ENCODE measurements at places on chromosomes 3 and 15. TPM values are rescaled to one million over a fixed set of nuclear protein-coding genes. Genes with fewer than 3 reads are reported as not detected.

Gene CGNL1
- 0.20 TPM for total RNA-seq

Gene CLDN1
- total RNA-seq, result 0.61 TPM

Gene GHSR
- total RNA-seq, result not detected

Gene TMEM212
- not detected for total RNA-seq

Gene KPNA1
- 93.0 TPM for total RNA-seq

Gene CD96
- not detected for total RNA-seq

Gene CFAP100
- not detected for total RNA-seq

Gene SAMMSON
- not detected for total RNA-seq

Gene HRG
- not detected for total RNA-seq

GRCh38 chr3:187641320-187642016 lies 28.7 kb downstream of the SST start:
- no peak for DNase-seq

DNA sequence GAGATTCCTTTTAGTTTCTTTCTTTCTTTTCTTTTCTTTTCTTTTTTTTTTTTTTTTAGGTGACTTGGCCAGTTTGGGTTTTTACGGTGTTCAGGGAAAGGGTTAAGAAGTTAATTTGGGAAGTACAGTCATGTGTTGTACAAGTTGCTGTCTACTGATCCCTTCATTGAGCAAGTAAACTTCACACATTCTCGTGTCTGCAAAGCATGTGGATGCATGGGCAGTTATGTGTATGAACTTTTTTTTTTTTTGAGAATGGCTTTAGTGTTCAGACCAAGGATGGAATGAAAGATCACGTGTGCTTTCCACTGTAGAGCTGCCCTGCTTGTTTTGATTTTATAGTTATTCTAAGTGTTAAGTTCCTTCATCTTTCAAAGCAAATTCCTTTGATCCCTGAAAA lies 132.3 kb downstream of the PGPEP1L start:
- DNase-seq, result peak; percentile 13

DNA sequence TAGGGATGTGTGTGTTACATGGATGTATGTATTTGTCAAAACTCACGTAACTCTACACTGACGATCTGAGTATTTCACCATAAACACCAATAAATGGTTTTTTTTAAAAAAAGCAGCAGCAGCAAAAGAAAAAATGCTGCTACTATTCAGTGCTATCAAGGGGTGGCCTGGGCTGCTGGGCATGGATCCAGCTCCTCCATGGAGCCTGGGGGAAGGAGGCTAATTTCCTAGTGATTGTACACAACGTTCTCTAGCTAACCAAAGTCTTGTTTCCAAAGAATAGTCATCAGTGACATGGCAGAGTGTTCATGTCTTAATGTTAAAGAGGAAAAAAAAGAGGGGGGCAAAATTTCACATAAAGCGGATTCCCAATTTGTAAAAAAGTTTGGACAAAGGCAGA lies 29.0 kb downstream of the POMGNT2 start:
- no peak for DNase-seq

GRCh38 chr3:49257187-49257586 lies 19.8 kb downstream of the C3orf62 start:
- DNase-seq, result no peak

DNA sequence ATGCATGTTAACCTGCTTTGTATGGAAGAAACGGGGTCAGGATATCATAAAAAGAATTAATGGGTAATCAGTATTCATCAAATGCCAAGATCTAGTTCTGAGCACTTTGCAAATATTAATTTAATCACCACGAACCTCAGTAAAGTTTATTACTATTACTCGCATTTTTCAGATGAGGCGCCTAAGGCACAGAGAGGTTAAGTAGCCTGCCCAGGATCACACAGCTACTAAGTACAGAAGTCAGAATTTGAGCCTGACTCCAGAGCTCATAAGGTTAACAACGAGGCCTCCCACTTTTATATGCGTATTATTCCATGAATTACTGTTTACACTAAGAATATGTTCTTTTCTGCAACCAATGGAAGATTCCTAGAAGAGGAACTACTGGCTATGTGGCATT lies 109.6 kb upstream of the KLF13 start:
- DNase-seq, result no peak

DNA sequence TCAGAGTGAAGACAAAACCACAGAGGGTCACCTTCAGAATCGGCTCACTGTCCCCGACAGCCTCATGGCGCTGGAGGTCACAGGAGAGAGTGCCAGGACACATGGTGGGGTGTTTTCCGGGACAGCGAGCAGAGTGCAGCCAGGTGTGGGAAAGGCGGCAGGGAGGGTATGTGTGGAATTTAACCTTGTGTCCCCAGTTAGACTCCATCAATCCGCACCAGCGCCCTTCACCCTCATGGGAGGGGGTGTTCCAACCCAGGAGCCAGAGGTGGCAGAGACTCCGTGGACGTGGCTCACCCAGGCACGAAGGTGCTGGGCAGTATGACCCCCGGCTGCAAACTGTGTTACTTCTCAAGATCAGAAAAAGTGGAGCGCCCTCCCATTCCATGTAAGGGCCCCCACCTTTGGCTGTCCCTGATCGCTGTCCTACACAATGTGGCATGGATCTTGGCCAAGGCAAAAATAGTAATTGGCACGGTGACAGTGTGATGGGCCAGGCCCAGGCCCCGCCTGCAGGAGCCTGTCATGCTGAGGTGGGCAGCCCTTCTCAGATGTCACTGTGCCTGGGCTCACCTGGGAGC lies 190.3 kb downstream of the XXYLT1 start:
- DNase-seq, result no peak

- DNase-seq, result no peak
Measured at GRCh38 chr3:193008654-193009053, 91.0 kb upstream of the MB21D2 start.

DNA sequence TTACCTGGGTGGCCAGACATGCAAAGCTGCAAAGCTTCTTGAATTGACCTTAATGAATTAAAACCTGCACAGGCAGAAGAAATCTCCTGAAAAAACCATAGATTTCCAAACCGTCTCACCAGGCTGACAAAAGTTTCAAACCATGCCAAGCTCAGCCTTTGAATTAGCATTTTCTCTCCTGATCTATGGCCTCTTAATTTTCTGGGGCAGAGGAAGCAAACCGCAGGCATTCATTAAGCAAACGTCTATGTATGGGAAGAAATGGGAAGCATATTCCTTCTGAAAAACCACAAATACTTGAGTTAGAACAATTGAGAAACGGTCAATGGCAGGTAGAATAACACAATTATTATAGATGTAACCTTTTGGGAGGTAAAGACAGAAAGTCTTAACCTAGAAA lies 500.2 kb upstream of the NR2F2 start:
- no peak for DNase-seq

DNA sequence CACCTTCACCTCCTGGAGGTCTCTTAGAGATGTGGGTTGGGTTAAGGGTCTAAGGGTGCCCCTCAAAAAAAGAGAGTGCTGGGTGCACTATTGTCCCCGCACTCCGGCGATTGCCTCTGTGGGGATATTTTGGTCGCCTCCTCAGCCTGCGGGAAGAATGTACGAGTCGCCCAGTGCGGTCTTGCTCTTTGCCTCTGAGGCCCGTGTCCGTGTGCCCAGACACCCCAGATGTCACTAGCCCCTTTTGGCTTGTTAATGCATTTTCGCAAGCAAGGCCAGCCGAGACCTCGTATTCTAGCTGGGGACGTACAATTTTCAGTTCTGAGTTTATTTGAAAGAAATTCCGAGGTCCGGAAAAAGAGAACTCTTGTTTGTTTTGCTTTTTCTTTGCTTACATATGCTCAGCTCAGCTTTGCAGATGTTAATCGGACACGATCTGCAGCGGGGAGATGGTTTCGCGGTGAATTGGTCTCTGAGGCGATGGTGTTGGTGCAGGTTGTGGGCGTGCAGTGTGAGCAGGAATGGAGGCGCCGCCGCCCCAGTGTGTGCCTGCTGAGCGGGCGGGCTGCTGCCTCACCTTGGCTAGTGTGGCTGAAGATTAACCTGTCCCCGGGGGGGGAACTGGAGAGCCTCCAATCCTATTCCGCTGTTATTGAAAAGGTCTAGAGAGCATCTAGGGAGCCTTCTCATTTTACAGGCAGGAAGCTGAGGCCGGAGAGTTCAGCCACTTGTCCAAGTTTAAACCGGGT lies 1.4 kb downstream of the ST6GAL1 start:
- peak; percentile 31 for DNase-seq

DNA sequence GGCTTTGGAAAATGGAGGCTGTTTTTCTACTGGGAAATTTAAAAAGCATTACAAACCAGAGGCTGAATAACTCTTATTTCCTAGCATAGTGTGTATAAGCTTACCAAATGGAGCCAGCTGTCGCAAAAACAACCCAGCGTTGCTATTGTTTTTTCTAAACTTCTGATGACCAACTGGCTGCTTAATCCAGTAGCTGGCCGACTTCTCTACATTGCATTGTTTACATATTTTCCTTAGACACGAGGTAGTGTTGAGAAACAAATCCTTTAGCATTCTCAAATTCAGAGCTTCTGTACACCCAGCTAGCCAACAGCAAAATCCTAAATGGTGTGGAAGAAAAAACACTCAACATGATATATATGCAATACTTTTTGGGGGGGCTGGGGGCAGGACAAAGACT lies 161.0 kb upstream of the ADAMTS9 start:
- no peak for DNase-seq

DNA sequence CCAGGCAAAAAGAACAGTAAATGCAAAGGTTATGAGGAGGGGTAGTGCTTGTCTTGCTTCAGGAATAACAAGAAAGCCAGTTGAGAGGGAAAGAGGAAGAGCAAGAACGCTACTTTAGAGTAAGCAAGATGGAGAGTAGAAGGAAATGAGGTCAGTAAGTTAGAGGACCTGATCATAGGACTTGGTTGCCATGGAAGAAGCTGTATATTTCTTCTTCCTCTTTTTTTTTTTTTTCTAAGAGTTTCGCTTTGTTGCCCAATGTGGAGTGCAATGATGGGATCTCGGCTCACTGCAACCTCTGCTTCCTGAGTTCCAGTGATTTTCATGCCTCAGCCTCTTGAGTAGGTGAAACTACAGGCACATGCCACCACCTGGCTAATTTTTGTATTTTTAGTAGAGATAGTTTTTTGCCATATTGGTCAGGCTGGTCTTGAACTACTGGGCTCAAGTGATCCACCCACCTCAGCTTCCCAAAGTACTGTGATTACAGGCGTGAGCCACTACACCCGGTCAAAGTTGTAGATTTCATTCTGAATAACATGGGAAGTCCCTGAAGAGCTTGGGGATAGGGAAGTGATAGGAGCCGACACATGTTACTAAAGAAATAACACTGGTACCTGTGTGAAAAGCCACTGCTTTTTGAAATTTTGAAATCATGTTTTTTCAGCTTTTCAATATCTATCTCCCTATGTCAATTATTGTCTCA lies 527.9 kb upstream of the NAALADL2 start:
- no peak for DNase-seq

DNA sequence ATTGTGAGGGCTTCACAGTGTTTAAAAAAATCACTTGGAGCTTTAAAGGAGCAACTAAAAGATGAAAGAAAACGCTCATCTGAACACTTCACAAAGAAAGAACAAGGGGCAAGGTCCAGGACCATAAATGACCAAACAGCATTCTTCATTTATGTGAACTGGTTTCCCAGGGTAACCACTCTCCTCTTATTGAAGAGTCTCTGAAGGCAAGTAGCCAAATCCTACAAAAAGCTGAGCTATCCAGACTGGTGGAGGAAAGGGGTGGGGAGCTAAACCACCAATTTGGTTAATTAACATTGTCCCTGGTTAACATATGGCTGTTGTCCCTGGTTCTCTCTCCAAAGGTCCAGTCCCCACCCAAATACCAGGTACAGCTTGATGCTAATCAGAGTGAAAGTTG lies 58.1 kb downstream of the OSBPL10 start:
- no peak for DNase-seq

DNA sequence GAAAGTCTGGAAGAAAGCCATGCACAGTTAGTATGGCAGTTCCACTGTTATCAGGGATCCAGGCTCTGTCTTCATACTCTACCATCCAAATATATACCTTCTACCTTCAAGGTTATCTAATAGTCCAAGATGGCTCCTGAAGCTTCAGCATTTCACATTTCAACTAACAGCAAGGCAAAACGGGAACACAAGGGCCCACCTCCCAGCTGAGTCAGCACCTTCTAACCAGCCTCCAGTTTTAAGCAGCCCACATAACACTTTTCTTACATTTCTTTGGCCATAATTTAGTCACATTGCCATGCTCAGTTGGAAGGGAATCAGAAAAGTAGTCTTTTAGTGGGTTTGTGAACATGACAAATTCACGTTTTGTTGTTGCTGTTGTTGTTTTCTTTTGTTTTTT lies 15.4 kb upstream of the MSL2 start:
- DNase-seq, result no peak

DNA sequence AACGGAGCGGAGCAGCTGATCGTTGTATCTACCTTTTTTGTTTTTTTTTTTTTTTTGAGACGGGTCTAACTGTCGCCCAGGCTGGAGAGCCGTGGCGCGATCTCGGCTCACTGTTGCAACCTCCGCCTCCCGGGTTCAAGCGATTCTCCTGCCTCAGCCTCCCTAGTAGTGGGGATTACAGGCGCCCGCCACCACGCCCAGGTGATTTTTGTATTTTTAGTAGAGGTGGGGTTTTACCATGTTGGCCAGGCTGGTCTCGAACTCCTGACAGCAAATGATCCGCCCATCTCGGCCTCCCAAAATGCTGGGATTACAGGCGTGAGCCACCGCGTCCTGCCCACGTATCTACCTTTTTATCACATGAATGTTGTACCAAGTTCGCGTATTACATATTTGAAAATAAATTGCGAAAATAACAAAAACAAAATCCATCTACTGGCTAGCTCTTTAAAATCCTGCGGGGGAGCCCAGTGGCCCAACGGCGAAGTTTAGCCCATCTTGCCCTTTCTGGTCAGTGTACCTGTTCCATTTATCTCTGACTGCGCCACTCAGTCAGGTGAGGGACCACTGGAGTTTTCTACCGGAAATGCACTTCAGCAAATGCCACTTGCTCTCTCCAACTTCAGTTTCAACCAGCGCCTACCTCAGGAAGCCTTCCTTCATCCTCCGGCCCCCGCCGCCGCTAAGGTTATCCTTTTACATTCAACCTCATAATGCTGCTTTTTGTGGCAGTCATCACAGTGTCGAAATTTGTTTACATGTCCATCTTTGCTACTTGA lies 1.2 kb upstream of the EIF3J start:
- no peak for DNase-seq

DNA sequence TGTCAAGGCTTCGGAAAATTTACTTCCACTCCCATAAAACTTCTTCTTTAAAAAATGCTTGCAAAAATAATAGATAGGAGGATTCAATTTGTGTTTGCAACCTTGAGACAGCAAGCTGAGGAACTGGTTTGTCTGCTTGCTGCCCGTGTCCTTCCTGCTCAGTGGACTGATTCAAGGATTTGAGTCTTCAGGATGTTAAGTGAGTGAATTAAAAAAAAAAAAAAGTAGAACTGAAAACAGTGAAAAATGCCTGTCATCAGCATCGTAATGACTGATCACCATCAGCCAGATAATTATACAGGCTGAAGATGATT lies 453.7 kb downstream of the FGF12 start:
- DNase-seq, result no peak

DNA sequence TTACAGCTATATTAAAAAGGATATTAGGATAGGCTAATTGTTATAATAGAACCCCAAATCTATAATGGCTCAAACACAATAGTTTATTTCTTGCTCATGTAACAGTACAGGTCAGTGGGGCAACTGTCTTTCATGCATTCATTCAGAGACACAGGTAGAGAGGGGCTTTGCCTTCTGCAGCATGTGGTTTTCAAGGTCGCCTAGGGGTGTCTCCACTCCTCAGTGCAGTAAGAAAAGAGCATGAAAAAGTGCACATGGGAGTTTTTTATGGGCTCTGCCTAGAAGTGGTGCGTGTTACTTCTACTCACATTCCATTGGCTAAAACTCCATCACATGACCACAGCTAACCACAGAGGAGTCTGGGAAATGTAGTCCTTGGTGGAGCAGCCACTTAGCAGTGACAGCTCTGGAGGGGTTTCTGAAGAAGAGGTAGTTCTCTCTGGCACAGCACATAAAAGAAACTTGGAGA lies 1.8 kb downstream of the ZBTB38 start:
- peak; percentile 73 for DNase-seq
